ENCODE measurements at places on chromosomes 5 and 9.

GRCh38 chr5:56837956-56838355 is 22.6 kb downstream of the MAP3K1 start:
- DNase-seq = no peak

- DNase-seq = no peak
Observed at GRCh38 chr5:36423578-36424307, 122.0 kb upstream of the RANBP3L start.

GRCh38 chr9:121365564-121365963 is 4.5 kb downstream of the STOM start:
- DNase-seq = no peak

GRCh38 chr5:125261505-125262250 is 515.2 kb upstream of the ZNF608 start:
- DNase-seq = no peak

GRCh38 chr5:39459071-39459470 is 34.3 kb upstream of the DAB2 start:
- DNase-seq = no peak

- no peak for DNase-seq
Observed at GRCh38 chr5:180171568-180172094, 37.4 kb downstream of the RASGEF1C start.

- no peak for DNase-seq
Observed at GRCh38 chr9:121105531-121105930, 30.8 kb downstream of the CNTRL start.

GRCh38 chr5:123455640-123456039 is 32.4 kb upstream of the CEP120 start:
- DNase-seq = no peak

- DNase-seq = no peak
Observed at GRCh38 chr5:1431021-1431811, 14.0 kb downstream of the SLC6A3 start.

DNA sequence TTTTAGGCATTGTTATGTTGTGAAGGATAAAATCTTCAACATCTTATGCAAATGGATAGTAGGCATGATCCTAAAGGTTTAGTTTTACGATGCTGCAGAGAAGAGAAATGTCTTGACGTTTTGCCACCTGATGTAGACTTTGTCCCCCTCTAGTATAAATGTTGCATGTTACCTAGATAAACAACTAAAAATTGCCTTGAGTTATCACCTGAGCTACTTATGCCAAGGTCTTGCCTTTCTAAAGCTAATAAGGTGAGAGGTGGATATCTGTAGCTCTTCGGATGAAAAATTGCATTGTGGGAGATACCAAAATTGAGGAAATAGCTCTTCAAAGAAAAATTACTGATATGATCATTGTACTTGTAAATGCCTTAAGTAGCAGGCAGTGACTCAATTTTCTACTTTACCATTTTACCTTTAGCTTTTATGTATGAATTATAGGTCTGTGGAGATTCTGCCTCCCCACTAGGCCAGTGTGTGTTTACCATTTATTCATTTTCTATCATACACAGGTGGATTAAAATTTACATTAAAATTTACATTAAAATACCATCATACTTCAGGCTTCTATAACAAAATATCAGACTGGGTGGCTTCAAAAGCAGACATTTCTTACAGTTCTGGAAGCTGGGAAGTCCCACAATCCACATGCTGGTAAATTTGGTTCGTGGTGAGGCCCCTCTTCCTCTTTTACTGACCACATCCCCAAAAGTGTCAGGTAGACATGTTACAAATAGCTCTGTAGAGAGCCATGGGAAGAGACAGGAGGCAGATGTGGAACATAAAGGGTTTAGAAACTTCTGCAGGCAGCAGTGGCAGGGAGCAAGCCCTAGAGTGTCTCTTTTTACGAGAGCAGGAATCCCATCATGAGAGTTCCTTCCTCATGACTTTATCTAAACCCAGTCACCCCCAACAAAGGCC is 100.7 kb upstream of the ERBIN start:
- no peak for DNase-seq

- DNase-seq = no peak
Observed at GRCh38 chr5:59673438-59674058, 220.0 kb downstream of the PDE4D start.

GRCh38 chr5:147432323-147432722 is 77.5 kb downstream of the DPYSL3 start:
- no peak for DNase-seq

DNA sequence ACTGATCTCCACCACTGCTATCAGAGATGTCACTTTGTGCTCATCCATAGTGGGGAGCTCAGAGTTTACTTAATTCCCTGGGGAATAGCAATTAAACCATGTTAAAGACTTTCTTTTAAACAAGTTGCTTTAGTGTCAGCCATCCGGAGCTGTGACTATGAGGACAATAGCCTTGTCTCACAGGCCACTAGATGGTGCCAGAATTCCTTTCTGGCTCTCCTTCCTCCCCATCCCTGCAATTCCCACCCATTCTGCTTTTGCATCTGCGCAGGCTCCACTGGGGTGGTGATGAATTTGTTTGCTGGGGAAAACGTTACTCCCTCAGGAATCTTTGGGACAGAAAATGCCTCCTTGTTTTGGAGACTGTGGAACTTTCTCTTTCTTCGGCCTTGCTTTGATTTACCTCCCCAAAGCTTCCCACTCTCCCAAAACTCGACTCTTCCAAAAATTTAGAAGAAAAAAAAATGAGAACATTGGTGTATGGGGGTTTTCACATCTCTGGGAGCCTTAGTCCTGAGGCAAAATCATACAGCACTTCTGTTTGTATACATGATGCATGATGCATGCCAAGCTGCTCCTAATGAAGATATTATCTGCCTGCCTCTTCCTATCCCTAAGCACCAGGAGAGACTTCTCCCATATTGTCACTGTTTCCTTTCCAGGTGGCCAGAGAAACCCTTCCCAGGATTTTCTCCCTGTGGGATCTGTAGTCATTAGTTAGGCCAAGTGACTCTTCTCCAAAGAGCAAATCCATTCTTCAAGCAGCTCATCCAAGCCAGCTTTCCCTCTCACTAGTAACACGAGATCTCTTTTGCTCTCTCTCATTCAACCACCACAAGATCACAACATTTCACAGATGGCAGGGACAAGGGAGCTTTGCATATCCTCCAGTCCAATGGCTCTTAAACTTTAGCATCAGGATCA is 466.1 kb downstream of the TLR4 start:
- DNase-seq = no peak

DNA sequence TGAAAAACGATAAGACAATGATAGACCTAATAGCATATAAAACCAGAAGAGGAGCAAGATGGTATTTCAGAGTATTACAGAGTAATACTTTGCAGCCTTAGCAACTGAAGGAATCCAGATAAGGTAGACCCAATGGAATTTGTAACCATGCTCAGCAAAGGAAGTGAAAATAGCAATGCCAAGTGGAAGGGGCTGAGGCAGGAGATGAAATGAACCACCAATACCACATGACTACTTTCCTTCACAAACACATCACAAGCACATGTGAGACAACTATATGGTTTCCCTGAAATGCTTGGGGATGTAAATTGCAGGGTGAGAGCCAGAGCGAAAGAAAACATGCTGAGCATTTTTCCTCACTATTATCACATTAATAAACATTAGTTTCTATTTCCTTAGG is 79.8 kb upstream of the MELK start:
- DNase-seq = no peak

- DNase-seq = no peak
Observed at GRCh38 chr5:124156415-124156996, 589.9 kb downstream of the ZNF608 start.

DNA sequence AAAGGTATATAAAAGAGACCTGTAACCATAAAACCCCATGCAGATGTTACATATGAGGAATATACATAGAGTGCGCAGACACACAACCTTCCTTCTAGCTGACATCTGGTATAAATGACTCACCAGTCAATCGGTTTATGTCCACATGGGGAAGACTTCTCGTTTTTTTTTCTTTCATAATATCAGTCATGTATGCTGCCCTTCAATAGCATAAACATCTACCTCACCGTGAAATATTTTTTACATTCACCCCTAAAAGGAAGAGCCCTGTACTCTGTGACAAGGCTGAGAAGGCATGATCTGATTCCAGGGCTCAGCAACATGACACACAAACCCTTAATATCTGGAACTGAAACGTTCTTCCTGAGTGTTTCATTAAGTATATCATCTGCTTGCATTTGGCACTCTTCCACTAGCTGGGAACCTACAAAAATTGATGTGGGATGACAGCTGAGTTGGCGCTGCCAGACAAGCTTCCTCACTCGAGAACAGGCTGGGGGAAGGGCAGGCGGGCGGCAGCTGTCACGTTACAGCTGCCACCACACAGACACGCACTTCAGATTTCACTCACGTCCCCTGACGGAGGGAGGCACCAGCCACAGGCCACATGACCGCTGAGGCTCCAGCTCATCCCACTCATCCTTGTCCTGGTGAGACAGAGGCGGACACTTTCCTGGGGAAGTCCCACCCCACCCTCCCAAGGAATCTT is 74.2 kb downstream of the SHB start:
- no peak for DNase-seq

DNA sequence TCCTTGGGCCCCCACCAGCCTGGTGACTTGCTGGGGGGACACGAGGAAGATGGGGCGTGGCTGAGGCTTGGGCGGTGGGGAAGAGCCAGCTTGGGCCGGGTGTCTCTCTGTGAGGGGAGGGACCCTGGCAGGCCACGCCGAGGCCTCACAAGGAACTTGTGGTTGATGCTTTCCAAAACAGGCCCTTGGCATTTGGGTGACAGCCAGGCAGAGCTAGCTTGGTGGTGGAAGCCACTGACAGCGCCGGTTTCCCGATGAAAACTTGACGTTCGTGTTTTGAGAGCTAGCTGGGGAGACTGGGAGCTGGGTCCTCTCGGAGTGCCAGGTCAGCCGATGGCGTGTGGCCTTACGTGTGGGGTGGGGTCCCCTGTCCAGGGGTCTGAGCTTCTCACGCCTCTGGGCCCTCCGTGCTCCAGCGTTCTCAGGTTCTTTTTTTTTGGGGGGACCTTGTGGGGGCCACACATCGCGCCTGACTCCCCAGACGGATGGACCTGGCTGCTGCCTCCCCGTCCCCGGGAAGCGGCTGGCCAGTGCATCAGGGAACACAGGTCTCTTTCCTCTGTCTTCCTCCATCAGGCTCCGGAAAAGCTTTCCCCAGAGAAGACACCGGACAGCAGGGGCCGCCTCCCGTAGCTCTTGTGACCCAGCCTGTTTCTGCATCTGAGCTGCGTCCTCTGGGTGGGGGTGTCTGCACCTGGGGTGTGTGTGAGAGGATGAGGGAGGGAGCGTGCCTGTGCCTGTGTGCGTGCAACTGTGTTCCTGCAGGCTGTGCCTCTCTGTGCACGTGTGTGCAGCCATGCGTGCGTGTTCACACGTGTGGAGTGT is 129.3 kb upstream of the LPCAT1 start:
- no peak for DNase-seq

- no peak for DNase-seq
Observed at GRCh38 chr5:1895739-1896420, 13.2 kb upstream of the IRX4 start.

DNA sequence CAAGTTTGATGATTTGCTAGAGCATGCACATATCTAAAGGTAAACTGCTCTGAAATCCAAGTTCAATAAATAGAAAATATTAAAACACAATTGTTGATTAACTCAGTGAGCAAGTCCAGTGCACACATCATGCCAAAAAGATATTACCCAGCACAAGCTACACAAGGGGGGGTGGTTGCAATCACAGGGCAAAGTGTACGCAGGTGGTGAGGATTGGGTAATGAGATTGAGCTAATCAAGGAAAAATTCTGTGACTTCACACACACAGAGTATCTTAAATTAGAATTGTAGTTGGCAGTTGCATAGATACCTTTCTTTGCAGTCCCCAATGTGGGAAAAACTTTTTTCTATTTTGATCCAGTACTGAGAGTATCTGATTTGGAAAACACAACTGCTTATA is 156.1 kb upstream of the NTRK2 start:
- DNase-seq = no peak

GRCh38 chr5:122967625-122968024 is 68.9 kb downstream of the PPIC start:
- DNase-seq = no peak

- no peak for DNase-seq
Observed at GRCh38 chr9:133693703-133694529, 44.2 kb downstream of the SARDH start.

- DNase-seq = no peak
Observed at GRCh38 chr5:107517185-107518033, 153.3 kb downstream of the EFNA5 start.

- DNase-seq = no peak
Observed at GRCh38 chr5:123264394-123264793, 158.8 kb downstream of the CEP120 start.

Measured in stimulated activated CD8-positive, alpha-beta memory T cell treated with anti-CD3 and anti-CD28 coated beads, Interleukin-7, amount 100 ng/mL, for 1 hour (primary cell).